ENCODE measurements at places on chromosomes 6 and 20.

GRCh38 chr6:155033021-155033791, 38.1 kb downstream of the TIAM2 start:
- DNase-seq: no peak

GRCh38 chr6:51553246-51554015, 534.0 kb downstream of the PKHD1 start:
- no peak for DNase-seq

GRCh38 chr20:17560344-17561074, 9.4 kb upstream of the DSTN start:
- DNase-seq: no peak

GRCh38 chr6:139736325-139736906, 362.0 kb upstream of the CITED2 start:
- DNase-seq: no peak
